Aorta (tissue), 5 donors: ENCODE measurements at places on chromosomes 16 and 17. TPM values are rescaled to one million over a fixed set of nuclear protein-coding genes. Genes with fewer than 3 reads are reported as not detected.
A peak's percentile ranks its signal among the peaks of the same experiment; 100 is the strongest.

DNA sequence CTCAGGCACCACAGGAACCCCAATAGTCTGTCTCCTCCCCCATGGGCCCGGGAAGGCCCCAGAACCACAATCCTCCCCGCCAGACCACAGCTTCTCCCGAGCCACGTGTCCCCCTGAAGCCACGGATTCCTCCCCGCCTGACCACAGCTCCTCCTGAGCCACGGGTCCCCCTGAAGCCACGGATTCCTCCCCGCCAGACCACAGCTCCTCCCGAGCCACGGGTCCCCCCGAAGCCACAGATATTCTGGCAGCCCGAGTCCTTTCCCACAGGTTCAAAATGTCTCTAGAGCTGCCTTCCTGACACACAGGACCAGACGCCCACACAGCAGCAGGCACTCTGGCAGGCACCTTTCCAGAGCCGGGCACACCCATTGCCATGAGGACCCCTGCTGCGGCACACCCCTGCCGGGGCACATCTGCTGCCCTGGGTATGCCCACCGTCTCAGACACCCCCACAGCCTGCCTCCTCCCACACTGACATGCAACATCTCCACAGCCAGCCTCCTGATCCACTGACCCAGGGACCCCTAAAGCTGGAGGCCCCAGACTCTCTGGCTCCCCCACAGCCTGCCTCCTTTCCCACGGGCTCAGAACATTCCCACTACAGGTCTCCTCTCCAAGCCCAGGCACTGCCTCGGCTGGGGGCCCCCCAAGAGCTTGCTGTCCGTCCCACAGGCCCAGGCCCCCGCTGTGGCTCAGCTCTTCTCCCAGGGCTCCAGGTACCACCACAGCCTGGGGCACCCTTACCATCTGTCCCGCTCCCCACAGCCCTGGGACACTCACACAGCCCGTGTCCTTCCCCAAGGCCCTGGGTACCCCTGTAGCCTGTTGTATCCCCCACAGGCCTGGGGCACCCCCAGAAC, 2.2 kb downstream of the KIAA0753 start:
- no peaks in the 10 kb centered on the region for H3K27me3 ChIP-seq
- peak; percentile 43 for DNase-seq
- H3K36me3 ChIP-seq: no peaks in the 10 kb centered on the region
- H3K27ac ChIP-seq: no peak overlapping the region
- no peak overlapping the region for H3K4me3 ChIP-seq

DNA sequence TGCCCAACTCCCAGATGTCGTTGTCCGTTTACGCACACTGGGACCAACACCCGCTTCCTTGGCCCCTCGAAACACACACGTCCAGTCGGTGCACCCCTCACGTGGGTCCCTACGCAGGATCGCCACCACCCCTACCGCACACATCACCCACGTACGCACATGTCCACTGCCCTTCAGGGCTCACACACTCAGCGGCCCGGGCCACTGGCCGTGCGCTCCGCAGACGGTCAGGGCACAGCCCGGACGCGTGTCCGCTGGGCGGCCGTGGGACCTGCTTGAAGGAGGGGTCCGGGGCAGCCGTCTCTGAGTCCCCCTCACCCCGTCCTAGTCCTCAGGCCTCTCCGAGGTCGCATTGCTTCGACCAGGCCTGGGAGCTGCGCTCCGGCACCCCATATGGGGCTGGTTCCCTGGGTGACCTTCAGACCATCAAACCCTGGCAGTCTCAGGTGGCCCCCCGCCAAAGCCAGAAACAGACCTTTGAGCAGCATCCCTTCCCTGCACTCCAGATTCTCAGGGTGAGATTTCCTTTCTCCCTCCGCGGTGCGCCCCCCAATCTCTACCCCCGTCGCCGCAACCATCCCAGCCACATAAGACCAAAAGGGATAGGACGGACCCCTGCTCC, 914 bp upstream of the GPRC5B start:
- DNase-seq: no peak
- H3K4me1 ChIP-seq: no peaks in the 10 kb centered on the region
- H3K36me3 ChIP-seq: no peaks in the 10 kb centered on the region
- H3K4me3 ChIP-seq: peak overlapping the region; percentile 50
- no peak overlapping the region for H3K27ac ChIP-seq

DNA sequence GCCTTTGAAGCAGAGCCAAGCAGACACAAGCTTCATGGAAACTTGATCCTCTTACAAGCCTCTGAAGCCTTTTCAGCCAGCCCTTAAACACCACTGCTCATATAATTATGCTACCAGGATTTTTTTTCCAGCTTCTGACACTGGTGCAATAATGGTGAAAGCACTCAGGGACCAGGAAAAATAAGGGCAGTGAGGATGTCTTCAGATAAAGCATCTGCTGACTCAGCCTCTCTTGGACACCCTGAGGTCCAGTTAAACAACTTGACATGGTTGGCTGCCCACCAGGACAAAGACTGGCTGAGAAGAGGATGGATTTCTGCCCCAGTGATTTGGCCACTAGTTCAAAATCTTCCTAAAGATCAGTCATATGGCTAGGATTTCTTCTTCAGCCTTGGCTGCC, 124.2 kb upstream of the N4BP1 start:
- H3K27ac ChIP-seq: no peak overlapping the region
- no peak for DNase-seq
- H3K4me3 ChIP-seq: no peak overlapping the region
- H3K27me3 ChIP-seq: no peaks in the 10 kb centered on the region

DNA sequence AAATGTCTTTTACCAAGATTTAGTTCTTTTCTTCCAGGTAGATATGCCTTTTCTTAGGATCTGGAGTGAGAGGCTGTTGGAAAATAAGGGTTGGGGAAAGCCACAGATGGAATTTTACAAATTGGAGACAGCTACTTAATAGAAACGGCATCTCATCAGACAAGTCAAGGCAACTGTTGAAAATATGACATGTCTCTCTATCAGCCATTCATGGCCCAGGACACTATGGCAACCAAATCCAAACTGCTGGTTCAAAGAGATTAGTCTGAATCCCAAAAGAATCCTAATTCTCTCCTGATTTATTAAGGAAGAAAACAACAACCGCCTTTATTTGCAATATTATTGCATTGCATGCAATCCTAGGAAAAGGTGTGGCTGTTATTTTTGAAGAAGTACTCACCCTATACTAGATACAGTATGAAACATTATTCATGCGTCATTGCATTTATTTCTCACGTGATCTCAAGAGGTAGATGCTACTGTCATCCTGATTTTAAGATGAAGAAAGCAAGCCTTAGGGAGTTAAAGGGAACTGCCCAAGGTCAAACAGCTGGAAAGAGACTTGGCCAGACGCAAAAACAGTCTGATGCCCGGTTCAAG, 12.6 kb upstream of the CEP20 start:
- H3K36me3 ChIP-seq: no peaks in the 10 kb centered on the region
- H3K27ac ChIP-seq: no peak overlapping the region
- no peak overlapping the region for H3K4me3 ChIP-seq
- no peak for DNase-seq

ZKSCAN2 gene
- 5.1 TPM for total RNA-seq

ITGB3 gene
- total RNA-seq: 79.5 TPM

- H3K27ac ChIP-seq: no peak overlapping the region
- no peaks in the 10 kb centered on the region for H3K4me1 ChIP-seq
- H3K27me3 ChIP-seq: no peaks in the 10 kb centered on the region
- no peaks in the 10 kb centered on the region for H3K36me3 ChIP-seq
- no peak for DNase-seq
Measured at GRCh38 chr17:51933647-51934046, 224.9 kb downstream of the CA10 start.

GRCh38 chr17:41322094-41322902, 6.8 kb upstream of the KRTAP17-1 start:
- no peaks in the 10 kb centered on the region for H3K4me1 ChIP-seq
- no peak overlapping the region for H3K4me3 ChIP-seq
- H3K27ac ChIP-seq: no peak overlapping the region
- no peaks in the 10 kb centered on the region for H3K27me3 ChIP-seq
- no peaks in the 10 kb centered on the region for H3K36me3 ChIP-seq

- no peak overlapping the region for H3K4me3 ChIP-seq
- peaks cover 3% of the 10 kb centered on the region for H3K36me3 ChIP-seq
- DNase-seq: no peak
- H3K27me3 ChIP-seq: no peaks in the 10 kb centered on the region
- peak overlapping the region; percentile 89 for H3K27ac ChIP-seq
Measured at GRCh38 chr17:45091778-45092425, 30.8 kb downstream of the NMT1 start.
